ENCODE measurements at places on chromosomes 4 and X.

DNA sequence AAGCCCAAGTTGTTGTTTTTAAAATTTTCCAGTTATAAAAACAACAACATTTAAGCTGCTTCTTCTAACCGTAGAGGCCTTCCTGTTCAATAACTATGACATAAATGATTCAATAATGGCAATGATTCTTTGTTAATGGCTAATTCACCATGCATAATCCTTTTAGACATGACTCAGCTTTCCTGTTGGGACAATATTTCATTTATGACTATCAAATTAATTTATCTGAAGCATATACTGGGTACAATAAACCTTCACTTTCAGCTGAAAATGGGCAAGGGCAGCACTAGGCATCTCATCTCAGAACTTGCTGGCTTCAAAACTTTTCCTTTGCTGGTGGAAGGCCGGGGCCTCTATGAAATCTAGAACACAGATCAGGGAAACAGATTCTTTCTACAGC, 38.9 kb downstream of the TBC1D9 start:
- DNase-seq: no peak

DNA sequence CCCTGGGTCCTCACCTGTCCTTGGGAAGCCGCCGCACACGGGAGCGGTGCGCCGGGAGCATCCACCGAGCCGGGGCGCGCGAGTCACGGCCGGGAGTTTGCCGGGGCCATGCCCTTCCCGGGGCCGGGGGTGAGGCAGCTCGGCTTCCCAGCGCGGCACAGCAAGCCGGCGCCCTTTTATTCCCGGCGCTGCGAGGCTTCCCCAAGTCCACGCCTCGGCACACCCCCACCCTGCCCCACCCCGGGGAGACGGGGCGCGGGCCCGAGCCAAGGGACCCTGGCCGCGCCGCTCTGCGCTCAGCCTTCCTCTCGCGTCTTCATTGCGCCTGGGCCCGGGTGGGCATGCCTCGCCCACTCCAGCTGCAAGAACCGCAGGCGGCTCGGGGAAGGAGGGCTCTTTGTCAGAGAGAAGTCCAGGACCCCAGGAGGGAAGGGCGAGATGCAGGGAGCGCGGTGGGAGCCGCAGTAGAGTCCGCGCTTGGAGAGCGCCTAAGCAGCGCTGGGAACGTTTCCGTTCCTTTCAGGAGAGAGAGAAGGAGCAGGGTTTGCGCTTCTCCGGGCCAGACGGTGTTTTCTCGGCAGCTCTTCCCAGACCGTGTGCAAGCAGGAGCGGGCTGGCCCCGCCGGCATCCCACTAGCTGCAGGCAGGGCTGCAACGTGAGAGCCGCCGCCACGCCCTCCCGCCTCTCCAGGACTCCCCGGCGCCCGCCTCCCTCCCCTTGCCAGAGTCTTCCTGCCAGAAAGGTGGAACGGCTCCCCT, at the start of gene MXRA5:
TSS of gene MXRA5 (minus strand) at position 152 of the 759 bp plus-strand sequence. CDS start 2,819 bp downstream, outside the sequence.
- DNase-seq: peak; percentile 60

GRCh38 chr4:120877021-120877420, 45.5 kb downstream of the PRDM5 start:
- DNase-seq: no peak

GRCh38 chr4:26261405-26261804, 59.4 kb upstream of the RBPJ start:
- no peak for DNase-seq

DNA sequence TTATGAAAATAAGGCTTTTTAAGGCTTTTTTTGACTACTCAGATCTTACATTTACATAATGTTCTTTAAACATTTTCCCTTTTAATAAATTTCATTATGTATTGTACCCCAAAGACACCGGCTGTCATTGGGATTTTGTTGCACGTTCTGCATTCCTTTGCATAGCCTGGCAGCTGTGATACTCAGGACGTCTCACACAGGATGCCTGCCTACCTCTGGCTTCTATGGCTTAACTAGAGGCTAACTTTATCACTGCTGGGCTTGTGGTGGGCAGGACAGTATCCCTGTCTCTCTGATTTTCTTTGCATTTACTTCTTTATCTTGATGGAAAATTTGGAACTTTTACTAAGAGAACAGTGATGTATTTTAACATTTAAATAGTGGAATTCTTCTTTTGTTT, 147.8 kb downstream of the BMPR1B start:
- no peak for DNase-seq

DNA sequence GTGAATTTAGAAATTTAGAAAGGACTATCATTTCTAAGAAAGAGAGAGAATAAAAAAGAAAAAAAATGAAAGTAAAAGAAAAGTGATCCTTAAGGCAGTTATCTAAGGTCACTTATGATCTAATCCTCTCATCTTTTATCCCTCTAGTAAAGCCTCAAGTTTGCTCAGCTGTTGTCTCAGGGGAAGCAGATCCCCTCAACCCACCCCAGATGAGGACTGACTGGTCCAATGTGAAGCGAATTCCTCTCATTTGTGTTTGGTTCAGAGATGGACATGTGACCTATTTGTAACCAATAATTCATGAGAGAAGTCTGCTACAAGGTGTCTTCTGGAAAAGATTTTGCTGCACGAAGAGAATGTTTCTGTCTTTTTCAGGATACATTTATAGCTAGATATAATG, 1591.3 kb downstream of the ADGRL3 start:
- DNase-seq: no peak

- no peak for DNase-seq
Measured at GRCh38 chrX:130108647-130109428, 1.5 kb downstream of the ELF4 start.

DNA sequence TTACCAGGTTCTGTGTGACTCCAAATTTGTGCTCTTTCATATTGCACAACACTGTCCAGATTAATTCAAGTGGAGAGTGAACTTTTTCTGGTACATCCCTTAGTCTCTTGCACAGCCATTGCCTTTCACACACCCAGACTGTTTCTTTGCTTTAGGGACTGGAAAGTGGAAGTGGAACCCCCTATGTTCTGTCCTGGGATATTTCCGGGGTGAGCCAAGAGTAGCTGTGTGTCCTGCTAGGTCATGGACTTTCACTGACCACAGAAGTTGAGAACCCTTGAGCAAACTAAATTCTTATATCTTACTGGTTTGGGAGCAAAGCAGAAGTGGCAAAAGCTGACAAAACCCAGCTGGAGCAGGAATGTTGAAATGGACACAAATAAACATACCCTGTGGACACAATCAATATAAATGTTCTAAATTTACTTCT, 10.3 kb upstream of the VSIG4 start:
- no peak for DNase-seq

DNA sequence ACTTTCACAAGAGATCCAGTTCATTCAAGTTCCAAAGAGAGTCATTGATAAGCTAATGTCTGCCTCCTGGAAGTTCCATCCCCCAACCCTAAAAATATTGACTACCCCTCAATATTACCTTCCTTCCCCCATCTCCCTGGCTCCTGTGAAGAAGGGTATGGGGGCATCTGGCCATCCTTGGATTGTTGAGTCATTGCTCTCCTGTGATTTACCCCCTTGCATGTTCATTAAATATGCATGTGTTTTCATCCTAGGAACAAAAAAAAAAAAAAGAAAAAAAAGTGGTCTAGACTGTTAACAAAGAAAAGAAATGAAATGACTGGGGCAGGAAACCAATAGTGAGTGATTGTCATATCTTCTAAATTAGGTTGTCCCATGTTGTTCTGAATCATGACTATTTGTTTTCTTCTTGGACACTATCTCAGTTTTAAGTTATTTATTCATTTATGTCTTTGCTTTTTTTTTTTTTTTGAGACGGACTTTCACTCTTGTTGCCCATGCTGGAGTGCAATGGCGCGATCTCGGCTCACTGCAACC, 51.9 kb upstream of the HUWE1 start:
- DNase-seq: no peak

- DNase-seq: no peak
Measured at GRCh38 chr4:106195435-106195950, 120.5 kb downstream of the TBCK start.

DNA sequence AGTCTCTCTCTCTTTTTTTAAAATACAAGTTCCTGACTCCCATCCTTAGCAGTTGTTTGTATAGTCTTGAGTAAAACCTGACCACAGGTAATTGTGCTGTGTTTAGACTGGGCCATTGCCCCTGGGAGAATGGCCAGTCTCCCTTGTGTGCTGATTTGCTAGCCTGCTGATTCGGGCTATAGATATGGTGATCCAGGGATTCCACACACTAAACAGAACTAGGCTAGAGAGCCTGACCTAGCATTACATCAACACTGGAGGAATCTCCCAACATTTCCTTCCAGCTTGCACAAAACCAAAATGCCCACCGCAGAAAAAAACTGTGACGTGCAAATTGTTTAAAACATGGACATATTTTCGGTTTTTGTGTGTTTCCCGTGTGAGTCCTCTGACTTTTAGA, 5.1 kb downstream of the UPRT start:
- no peak for DNase-seq

DNA sequence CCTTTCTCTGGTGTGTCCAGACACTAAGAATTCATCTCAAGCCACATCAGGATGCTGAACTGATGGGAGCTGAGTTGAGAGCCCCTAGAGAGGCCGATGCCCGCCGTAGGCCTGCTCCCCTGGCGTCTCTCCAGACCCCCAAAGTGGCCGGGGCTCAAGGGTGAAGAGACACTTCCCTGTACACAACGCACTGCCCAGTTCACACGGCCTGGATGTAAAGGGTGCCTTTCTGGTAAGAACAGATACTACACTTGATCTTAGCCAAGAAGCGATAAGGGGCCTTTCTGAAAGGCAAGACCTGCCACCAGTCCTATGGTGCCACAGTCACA, 5.1 kb upstream of the TREX2 start:
- no peak for DNase-seq

All from mesenchymal stem cell (in vitro differentiated cells and primary cell).